ENCODE measurements at places on chromosomes 2 and 18.

- no peak for DNase-seq
Observed at GRCh38 chr2:216698895-216699294, 3.5 kb upstream of the IGFBP5 start.

- DNase-seq, result no peak
Observed at GRCh38 chr18:48109961-48110493, 179.6 kb upstream of the SMAD2 start.

DNA sequence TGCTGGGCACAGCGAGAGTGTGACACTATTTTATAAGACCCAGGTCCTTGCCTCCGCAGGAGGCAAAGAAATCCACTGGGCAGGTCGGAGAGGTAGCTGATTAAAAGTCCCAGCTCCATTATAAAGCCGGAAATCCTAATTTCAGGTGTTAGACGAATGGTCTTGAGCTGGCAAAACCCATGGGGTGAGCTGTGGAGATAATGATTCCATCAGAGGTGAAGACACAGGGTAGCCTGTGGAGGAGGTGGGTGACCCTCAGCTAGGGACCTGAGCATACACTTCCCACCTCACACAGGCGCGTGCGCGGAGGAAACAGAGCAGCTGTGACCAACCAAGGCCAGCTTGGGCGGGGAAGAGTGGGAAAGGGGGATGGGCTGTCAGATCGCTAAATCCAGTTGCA, 201.7 kb upstream of the CXCR4 start:
- DNase-seq, result no peak

- DNase-seq, result no peak
Observed at GRCh38 chr2:10229462-10230099, 73.1 kb upstream of the HPCAL1 start.

- no peak for DNase-seq
Observed at GRCh38 chr18:75075016-75075305, 134.0 kb downstream of the PTGR3 start.

GRCh38 chr2:177015356-177015923, 197.2 kb upstream of the HNRNPA3 start:
- DNase-seq, result no peak

- DNase-seq, result no peak
Observed at GRCh38 chr2:152465541-152465940, 130.6 kb downstream of the FMNL2 start.

- DNase-seq, result no peak
Observed at GRCh38 chr2:224155896-224156295, 116.8 kb upstream of the SERPINE2 start.

DNA sequence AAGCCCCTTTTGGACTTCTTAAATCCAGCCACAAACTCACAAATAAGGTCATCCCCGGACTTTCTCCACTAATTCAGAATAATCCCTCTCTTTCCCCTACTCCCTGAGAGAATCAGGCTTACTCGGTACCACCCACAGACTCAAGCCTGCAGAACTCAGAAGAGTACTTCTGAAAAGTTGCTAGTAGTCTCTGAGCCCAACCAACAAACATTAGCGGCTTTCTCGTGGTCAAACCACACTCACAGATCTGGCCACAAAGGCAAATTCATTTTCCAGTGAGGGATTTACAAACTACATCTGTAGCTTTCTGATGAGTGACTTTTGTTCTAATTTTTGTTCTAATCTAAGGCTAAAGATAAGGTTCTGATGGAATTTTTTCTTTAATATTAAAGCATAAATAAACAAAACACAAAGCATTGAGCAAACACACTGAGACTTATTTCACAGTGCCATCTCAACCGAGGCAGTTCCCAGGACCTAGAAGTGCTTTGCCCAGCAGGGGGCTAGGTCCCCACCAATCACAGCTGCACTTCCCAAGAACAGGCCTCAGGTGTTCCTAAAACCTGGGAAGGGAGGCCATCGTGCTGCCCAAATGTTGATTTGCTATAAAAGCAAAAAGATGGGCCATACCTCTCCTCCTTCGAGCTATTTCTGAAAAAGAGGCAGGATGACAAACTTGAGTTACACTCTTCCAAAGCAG, 110.7 kb downstream of the COLEC12 start:
- no peak for DNase-seq

DNA sequence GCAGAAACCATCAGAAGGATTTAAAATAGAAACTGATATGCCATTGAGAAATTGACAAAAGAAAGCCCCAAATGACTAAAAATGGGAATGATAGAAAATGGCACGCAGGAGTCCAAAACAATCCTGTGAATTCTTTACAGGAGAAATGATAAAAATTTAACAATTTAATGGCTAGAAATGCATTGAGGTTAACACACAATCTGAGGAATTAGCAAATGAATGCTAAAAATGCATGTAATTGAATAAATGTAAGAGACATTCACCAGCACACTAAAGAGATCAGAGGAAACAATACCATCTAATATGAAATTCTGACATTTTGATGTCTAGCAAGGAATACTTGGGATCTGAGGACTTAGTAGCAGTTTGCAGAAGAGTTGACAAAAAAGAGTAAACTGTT, 37.0 kb downstream of the MARCHF4 start:
- no peak for DNase-seq

DNA sequence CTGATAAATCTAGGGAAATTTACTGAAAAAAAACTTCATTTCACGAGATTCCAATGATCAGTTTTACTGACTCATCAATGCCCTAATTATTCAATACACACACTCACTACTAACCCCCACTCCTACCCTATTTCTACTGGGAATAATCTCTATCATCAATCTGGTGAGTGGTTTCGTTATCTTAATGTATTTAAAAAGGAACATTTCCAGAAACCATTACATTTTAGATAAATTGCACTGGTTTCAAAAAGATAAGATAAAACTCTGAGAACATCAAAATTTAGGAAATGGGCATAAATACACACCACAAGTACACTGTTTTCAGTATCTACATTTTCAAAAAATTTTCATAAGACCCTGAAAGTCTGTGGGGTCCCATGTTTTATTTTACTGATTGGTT, 471.4 kb upstream of the PKDCC start:
- DNase-seq, result no peak

DNA sequence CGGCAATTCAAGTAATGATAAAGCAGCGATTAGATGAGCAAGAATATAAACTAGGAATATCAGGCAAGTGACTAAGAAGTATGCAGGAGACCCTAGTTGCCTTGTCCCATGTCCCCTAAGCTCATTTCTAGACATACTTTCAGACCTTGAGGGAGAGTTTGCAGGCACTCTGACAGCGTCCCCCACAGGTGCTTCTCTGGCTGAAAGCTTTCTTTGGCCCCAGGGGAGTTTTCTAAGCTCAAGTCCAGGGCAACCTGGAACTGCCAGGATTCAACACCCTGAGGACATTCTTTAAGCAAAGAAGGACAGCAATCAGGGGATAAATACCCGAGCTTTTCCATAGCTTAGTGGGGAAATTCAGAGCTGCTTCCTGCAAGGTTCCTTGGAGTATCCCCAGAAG, 308.1 kb upstream of the CHST9 start:
- no peak for DNase-seq

- no peak for DNase-seq
Observed at GRCh38 chr2:3108105-3108504, 269.5 kb downstream of the EIPR1 start.

GRCh38 chr2:6922201-6922656, 5.0 kb downstream of the RNF144A start:
- peak; percentile 53 for DNase-seq

DNA sequence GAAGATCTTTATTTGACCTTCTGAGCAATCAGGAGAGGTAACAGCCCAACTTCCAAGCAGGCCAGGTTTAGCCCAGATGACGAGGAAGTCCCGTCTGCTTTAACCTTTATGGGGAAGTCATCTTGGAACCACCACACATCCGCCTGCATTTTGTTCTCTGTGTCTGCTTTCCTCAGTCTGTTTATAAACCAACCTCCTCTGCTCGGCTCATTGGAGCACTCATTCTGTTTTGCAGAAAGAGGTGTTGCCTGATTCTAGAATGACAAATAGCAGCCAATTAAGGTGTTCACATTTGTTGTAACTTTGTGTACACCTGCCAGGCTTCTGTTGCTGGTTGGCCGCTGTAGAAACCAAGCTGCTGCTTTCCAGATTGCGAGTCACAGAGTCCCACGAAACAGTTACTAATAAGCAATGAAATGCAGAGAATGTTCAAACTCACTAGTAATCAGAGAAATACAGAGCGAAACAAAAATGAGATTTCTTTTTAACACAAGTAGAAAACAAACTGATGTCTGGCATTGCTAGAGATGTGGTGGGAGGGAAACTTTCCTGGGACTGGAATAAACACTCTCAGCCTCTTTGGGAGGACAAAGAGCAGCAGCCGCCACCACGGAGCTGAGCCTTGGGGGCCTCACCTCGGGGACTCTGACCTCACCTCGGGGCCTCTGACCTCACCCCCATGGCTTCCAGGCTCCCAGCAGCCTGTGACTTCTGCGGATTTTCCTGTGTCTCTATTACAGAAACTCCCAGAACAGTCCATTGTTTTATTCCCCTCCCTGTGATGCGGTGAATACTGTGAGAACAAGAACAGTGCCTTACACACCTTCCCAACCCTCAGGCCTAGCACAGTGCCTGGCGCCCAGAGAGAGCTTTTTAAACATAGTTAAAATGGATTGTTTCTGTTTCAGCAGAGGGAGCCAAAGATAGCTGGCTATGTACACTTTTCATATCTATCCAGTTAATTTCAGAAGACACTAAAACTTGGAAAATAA, 64.0 kb downstream of the MBP start:
- DNase-seq, result no peak

DNA sequence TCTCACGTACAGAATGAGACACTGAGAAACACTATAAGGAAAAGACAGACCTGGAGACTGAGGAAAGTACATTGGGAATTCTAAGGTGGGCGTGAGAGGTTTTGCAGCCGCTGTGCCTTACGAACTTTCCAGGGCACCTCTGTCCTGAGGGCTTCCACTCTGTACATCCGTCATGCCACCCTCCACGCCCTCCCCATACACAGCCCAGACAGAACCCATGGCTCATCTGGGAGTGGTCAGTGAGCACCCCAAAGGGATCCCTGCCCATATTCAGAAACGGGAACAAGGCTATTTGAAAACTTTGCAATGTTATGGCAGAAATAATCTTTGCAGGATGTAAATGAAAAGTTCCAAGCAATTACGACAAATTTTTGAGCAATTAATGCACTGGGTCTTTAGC, 95.4 kb upstream of the ZNF532 start:
- DNase-seq, result no peak

DNA sequence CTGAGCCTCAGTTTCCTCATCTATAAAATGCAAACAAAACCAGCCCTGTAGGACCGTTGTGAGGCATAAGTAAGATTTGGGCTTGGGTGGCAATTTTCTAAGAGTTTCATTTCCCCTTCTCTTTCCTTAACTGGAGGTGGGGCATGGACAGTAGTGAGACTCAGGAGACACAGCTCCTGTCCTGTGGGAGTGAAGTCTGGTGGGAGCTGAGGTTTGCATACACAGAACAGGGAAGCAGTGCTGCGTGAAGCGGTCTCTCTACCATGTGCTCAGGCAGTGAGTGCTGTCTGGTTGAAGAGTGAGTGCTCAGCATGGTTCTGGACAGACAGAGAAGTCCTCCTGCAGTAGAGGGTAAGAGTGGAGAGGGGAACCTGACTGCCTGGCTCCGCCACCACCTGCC, 62.3 kb upstream of the MCFD2 start:
- peak; percentile 48 for DNase-seq

DNA sequence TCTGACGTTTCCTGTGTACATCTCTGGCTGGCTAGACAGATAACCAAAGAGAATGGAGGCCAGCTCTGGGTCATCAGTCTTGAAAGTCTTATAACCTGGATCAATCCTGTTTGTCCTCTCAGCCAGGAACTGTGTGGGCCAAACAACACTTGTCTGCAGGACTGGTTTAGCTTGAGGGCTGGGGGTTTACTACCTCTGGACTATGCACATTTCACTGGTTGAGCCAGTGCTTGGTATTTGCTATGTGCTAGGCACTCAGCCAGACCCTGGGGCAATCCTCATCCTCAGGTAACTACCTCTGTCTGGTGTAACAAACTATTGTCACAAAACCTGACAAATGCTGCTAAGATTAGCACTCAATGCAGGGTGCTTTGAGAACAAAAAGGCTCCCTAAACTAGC, 169.7 kb downstream of the HAUS1 start:
- no peak for DNase-seq

DNA sequence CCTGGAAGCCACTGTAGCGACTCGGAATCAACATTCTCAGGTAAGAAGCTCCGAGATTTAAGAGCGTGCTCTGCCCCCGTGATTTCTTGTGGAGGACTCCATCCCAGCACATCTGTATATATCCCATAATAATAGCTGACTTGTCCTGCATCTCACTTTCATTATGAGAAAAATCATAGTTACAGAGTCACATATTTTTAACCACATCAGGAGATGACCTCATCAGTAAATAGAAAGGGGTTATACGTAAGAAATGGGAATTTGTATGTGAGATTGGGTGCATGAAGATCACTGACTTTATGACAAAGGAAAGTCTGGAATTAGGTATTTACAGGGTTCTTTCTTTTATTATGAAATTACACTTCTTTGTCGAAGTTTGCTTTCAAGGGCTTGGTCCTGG, 16.4 kb upstream of the TMEM18 start:
- DNase-seq, result no peak

GRCh38 chr2:214328941-214329340, 81.9 kb upstream of the VWC2L start:
- peak; percentile 36 for DNase-seq

DNA sequence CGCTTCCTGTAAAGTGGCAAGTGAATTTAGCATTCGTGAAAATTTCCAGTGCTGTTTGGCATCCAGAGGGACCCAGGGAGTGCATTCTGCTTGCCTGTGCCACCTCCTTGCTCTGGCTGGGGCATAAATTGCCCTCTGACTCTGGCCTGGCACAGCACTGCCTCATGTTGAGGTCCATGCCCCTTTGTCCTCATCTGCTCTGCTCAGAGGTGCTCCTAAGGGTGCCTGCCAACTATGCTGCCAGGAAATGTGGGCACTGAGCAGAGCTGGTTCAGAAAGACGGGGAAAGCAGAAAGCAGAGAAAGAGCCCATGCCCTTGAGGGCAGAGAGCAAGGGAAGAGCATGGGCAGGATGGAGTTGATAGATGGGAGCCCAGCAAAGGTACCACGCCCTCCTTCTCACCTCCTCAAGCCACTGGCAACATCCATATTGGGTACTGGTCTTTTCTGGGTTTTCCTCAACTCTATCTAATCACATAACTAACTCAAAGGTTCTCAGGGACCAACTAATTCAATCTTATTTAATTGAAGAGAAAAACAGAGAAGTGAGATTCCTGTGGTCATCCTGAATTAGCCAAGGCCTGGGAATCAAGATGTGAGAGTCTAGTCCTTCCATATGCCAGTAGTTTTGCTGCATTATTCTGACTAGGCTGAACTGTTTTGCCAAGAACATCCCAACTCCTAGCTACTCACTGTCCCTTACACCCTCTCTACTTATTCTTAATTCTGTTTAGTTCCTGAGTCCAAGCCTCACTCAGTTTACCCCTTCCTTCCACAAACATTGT, 441.5 kb upstream of the TNP1 start:
- DNase-seq, result no peak

- no peak for DNase-seq
Observed at GRCh38 chr2:136359121-136359965, 241.4 kb upstream of the CXCR4 start.

DNA sequence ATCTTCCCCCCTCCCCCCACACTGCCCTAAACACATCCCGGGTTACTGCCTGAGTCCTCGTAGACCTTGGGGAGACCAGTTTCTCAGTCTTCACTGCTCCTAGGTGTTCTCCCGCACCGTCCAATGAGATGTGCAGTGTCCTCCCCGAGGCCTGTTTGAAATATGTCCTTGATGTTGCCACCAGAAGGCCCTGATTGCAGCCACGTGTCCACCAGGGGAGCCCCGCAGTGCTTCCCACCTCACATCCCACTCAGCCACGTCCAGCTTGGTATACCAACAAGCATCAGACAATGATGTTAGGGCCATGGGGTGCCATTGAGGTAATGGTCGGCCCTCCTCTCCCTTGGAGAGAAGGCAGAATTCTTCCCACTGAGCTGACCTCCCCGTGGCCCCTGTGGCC, 38.7 kb downstream of the TCF7L1 start:
- DNase-seq, result peak; percentile 44
